ENCODE measurements at places on chromosomes 7 and 10. TPM values are rescaled to one million over a fixed set of nuclear protein-coding genes. Genes with fewer than 3 reads are reported as not detected.

UPK3B gene
- total RNA-seq = 0.83 TPM

PTN gene
- not detected for total RNA-seq

SEMA3A gene
- total RNA-seq = 0.30 TPM

SEC61A2 gene
- 11.7 TPM for total RNA-seq

RARRES2 gene
- total RNA-seq = not detected

ZNF425 gene
- total RNA-seq = 1.1 TPM

SLC39A12 gene
- not detected for total RNA-seq

- no peaks in the 10 kb centered on the region for H3K27me3 ChIP-seq
- no peaks in the 10 kb centered on the region for H3K4me1 ChIP-seq
- no peaks in the 10 kb centered on the region for H3K36me3 ChIP-seq
- no peak for DNase-seq
Measured at GRCh38 chr7:101720324-101720723, 91.2 kb upstream of the MYL10 start.

GRCh38 chr10:102653060-102653459, 8.8 kb downstream of the TRIM8 start:
- peaks cover 49% of the 10 kb centered on the region for H3K36me3 ChIP-seq
- no peak overlapping the region for H3K4me3 ChIP-seq
- DNase-seq = no peak
- no peaks in the 10 kb centered on the region for H3K27me3 ChIP-seq
- peaks cover 74% of the 10 kb centered on the region for H3K4me1 ChIP-seq
- H3K27ac ChIP-seq = peak overlapping the region; percentile 90

GRCh38 chr7:136074843-136075242, 97.7 kb upstream of the MTPN start:
- H3K36me3 ChIP-seq = no peaks in the 10 kb centered on the region
- DNase-seq = no peak
- H3K27ac ChIP-seq = no peak overlapping the region
- H3K4me3 ChIP-seq = no peak overlapping the region

DNA sequence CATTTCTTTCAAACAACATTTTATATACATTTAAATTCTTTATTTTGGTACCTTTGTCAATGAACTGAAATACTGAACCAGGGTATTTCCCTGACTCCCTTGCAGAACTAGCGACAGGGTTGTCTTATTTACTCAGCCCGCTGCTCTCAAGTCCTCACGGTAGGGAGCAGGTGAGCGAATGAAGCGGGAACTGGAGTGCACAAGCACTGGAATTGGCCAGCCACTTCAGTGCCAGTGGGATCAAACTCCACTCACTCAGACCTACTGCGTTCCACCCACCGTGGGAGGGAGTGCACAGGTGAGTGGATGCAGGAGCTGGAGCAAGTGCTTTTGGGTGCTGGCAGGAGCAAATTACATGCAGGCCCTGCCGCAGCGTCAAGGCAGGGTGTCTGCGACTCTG, 28.1 kb upstream of the NEUROD6 start:
- no peak overlapping the region for H3K27ac ChIP-seq
- H3K36me3 ChIP-seq = no peaks in the 10 kb centered on the region
- no peaks in the 10 kb centered on the region for H3K27me3 ChIP-seq
- DNase-seq = no peak

DNA sequence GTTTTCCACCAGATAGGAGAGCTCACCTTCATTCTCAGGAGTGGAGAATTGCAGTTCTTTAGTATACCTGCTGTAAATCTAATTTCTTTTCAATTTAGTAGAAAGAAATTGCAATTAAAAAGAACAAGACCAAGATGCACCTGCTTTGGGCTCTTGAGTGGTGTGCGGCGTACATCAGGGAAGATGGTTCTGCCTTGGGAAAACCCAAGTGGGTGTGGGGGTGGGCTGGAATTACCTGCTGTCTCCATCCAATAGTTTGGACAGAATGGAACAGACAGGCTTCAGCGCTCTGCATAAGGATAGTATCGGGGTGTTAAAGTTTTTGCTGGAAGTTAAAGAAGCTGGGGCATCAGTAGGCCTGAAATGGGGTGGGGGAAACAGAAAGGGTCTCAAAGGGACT, 7.2 kb upstream of the ADCY1 start:
- no peaks in the 10 kb centered on the region for H3K36me3 ChIP-seq
- H3K27ac ChIP-seq = no peak overlapping the region
- no peak overlapping the region for H3K4me3 ChIP-seq
- no peaks in the 10 kb centered on the region for H3K4me1 ChIP-seq
- H3K27me3 ChIP-seq = peaks cover 9% of the 10 kb centered on the region
- DNase-seq = no peak

- H3K36me3 ChIP-seq = peaks cover 56% of the 10 kb centered on the region
- H3K4me3 ChIP-seq = no peak overlapping the region
- DNase-seq = no peak
- H3K27me3 ChIP-seq = no peaks in the 10 kb centered on the region
Measured at GRCh38 chr10:15857107-15857575, 3.2 kb downstream of the MINDY3 start.

GRCh38 chr10:15088428-15089261, at the start of gene ACBD7:
Gene ACBD7, minus strand, starts transcription at chr10:15088776. Its CDS starts 48 bp downstream, at chr10:15088728.
- peak within 1 kb of the TSS; percentile 70 for H3K4me3 ChIP-seq
- peaks cover 9% of the 10 kb centered on the region for H3K4me1 ChIP-seq
- no peak within 1 kb of the TSS for H3K27ac ChIP-seq

DNA sequence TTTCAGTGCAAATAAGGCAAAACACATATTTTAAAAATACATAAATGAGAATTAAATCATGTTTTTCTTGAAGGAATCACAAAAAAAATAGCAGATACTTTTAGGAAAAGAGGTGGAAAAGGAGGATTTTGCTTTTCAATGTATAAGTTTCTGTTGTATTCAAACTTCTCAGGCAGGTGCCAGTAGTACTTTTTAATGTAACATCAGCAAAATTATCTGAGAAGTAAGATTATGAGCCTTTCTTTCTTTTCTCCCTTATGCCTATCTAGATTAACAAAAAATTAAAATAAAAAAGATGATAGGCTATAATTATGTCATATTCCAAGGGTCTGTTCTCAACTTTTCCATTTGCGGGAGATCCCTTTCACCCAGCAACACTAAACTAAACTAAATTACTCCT, 2.6 kb downstream of the DRGX start:
- peaks cover 72% of the 10 kb centered on the region for H3K27me3 ChIP-seq
- no peak overlapping the region for H3K27ac ChIP-seq
- DNase-seq = no peak
- no peaks in the 10 kb centered on the region for H3K36me3 ChIP-seq
- H3K4me3 ChIP-seq = no peak overlapping the region
- peaks cover 13% of the 10 kb centered on the region for H3K4me1 ChIP-seq

- DNase-seq = no peak
- H3K27me3 ChIP-seq = peaks cover 33% of the 10 kb centered on the region
- no peak overlapping the region for H3K27ac ChIP-seq
- H3K4me3 ChIP-seq = no peak overlapping the region
- H3K4me1 ChIP-seq = peaks cover 2% of the 10 kb centered on the region
Measured at GRCh38 chr7:150848111-150848510, 4.2 kb upstream of the AOC1 start.

- no peak overlapping the region for H3K27ac ChIP-seq
- no peak overlapping the region for H3K4me3 ChIP-seq
- H3K27me3 ChIP-seq = no peaks in the 10 kb centered on the region
- H3K36me3 ChIP-seq = peaks cover 39% of the 10 kb centered on the region
- peaks cover 11% of the 10 kb centered on the region for H3K4me1 ChIP-seq
Measured at GRCh38 chr10:70840836-70841235, 25.1 kb downstream of the SGPL1 start.

GRCh38 chr10:110355141-110355831, 50.6 kb upstream of the SMNDC1 start:
- H3K27ac ChIP-seq = peak overlapping the region; percentile 97
- H3K4me1 ChIP-seq = peaks cover 70% of the 10 kb centered on the region
- DNase-seq = peak; percentile 32
- H3K27me3 ChIP-seq = no peaks in the 10 kb centered on the region

GRCh38 chr7:121003986-121004685, 15.6 kb downstream of the CPED1 start:
- H3K27ac ChIP-seq = no peak overlapping the region
- DNase-seq = no peak
- H3K4me3 ChIP-seq = no peak overlapping the region

DNA sequence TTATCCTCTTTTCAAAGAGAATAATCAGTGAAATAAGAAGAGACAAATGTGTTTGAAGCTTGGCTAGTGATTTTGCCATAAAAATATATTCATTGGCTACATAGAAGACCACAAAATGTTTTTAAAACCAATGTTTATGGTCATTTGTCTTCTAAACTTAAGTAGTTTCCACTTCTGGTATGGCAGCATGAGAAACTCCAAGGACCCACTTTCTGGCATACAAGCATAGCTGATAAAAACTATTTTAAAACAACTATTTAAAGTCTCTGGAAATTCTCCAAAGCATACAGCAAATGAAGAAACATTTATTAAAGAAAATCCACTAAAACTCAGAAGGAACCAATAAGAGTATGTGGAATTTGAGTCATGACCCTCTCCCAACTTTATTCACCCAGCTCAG, 89.2 kb upstream of the TOMM7 start:
- no peak overlapping the region for H3K27ac ChIP-seq
- no peaks in the 10 kb centered on the region for H3K4me1 ChIP-seq
- H3K27me3 ChIP-seq = no peaks in the 10 kb centered on the region

DNA sequence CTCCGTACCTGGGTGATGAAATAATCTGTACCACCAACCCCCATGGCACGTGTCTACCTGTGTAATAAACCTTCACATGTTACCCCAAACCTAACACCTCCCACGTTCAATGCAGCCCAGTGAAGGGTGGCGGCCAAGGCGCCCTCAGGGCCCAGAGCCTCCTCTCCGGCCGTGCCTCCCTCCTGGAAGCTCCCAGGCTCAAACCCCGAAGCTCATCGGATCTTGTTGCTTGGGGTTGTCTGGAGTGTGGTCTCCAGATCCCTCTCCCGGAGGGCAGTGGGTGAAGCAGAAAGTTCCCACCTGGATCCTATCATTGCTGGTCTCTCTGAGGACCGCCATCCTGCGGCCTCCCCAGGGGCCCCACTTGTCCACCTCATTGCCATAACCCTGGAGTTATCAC, 9.4 kb upstream of the KNDC1 start:
- no peaks in the 10 kb centered on the region for H3K4me1 ChIP-seq
- DNase-seq = peak; percentile 6
- peaks cover 40% of the 10 kb centered on the region for H3K27me3 ChIP-seq
- peaks cover 3% of the 10 kb centered on the region for H3K36me3 ChIP-seq
- H3K27ac ChIP-seq = no peak overlapping the region

DNA sequence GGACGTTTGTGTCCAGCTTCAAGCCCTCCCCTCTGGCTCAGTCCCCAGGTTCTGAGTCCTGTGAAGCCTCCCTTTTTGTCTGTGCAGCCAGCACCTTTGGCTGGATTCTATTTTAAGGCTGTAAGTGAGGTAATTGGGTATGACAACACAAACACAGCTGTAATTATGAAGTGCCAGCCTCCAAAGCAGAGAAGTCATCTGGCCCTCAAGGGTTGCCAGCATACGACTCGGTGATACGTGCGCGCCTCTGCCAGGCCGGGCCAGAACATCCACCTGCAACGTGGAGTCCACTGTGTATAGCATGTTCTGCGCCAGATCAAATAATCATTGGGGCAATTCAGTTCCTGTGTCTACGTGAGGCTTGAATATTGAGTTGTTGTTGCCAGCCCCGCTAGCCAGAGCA, 6.7 kb upstream of the FAM180A start:
- no peak for DNase-seq
- H3K27me3 ChIP-seq = peaks cover 7% of the 10 kb centered on the region
- no peak overlapping the region for H3K27ac ChIP-seq
- H3K4me1 ChIP-seq = no peaks in the 10 kb centered on the region
- H3K36me3 ChIP-seq = no peaks in the 10 kb centered on the region

- H3K4me1 ChIP-seq = no peaks in the 10 kb centered on the region
- H3K4me3 ChIP-seq = no peak overlapping the region
- H3K36me3 ChIP-seq = no peaks in the 10 kb centered on the region
- no peak overlapping the region for H3K27ac ChIP-seq
- no peaks in the 10 kb centered on the region for H3K27me3 ChIP-seq
- DNase-seq = no peak
Measured at GRCh38 chr7:85175217-85175616, 11.6 kb downstream of the SEMA3D start.
